Thymus (tissue), 14 donors: ENCODE measurements at places on chromosomes 3 and 15. TPM values are rescaled to one million over a fixed set of nuclear protein-coding genes. Genes with fewer than 3 reads are reported as not detected.

- H3K27me3 ChIP-seq = no peaks in the 10 kb centered on the region
- no peak for DNase-seq
- H3K27ac ChIP-seq = no peak overlapping the region
- no peak overlapping the region for H3K4me3 ChIP-seq
- no peaks in the 10 kb centered on the region for H3K4me1 ChIP-seq
- H3K36me3 ChIP-seq = no peaks in the 10 kb centered on the region
These were observed 98.0 kb downstream of the ATP10A start for GRCh38 chr15:25764980-25765735.

DNA sequence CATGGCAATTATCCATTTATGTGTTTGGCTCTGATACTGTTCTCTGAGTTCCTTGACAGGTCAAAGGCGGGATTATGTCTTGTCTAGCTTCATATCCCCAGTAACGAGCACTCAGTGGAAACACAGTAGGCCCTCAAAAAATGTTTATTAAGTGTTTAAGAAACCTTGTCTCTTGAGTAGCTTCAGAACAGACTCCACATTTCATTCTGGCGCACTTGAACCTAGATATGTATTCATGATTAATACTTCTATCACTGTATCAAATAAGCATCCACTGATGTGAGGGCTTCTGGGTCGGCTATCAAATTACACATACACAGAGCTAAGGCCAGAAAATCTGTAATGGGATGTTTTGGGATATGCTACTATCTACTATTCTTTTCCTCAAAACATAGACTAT is 4.6 kb downstream of the CBLB start:
- no peak for DNase-seq
- peaks cover 3% of the 10 kb centered on the region for H3K36me3 ChIP-seq
- H3K27me3 ChIP-seq = no peaks in the 10 kb centered on the region
- H3K4me1 ChIP-seq = peaks cover 3% of the 10 kb centered on the region
- H3K4me3 ChIP-seq = no peak overlapping the region
- no peak overlapping the region for H3K27ac ChIP-seq

The CCR5 gene
- total RNA-seq = 1.2 TPM

The SYNPR gene
- 0.09 TPM for total RNA-seq

The SH2D7 gene
- total RNA-seq = 0.05 TPM
